Urinary bladder (tissue), 4 donors: ENCODE measurements at places on chromosomes 6 and 20. TPM values are rescaled to one million over a fixed set of nuclear protein-coding genes. Genes with fewer than 3 reads are reported as not detected.

WFDC5 gene
- 0.26 TPM for total RNA-seq

PTGIS gene
- total RNA-seq = 118 TPM

CCN5 gene
- total RNA-seq = not detected

VIP gene
- 6.3 TPM for total RNA-seq

SLC22A2 gene
- total RNA-seq = not detected

TGIF2 gene
- total RNA-seq = 18.6 TPM

THEMIS gene
- 0.26 TPM for total RNA-seq

LY6G6F gene
- total RNA-seq = not detected

TP53INP2 gene
- 5.8 TPM for total RNA-seq

GRCh38 chr6:111184827-111185532, 97.7 kb downstream of the SLC16A10 start:
- DNase-seq = no peak

DNA sequence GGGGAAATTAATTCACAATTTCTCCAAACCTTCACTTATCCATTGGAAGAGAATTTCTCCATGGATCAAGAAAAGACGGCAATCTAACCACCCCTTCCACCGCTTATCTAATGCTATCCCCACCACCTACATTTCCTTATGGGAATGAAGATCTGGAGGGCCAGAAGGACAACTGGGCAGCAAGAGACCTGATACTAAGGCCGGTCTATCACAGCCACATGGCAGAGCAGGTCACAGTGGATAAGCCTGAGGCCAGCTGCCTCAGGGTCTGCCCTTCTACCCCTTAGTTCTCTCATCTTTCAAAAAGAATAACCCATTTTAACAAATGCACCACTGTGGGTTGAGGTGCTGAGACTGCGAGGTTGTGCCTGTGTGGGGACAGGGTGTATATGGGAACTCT, 37.1 kb downstream of the MAN1A1 start:
- DNase-seq = no peak

DNA sequence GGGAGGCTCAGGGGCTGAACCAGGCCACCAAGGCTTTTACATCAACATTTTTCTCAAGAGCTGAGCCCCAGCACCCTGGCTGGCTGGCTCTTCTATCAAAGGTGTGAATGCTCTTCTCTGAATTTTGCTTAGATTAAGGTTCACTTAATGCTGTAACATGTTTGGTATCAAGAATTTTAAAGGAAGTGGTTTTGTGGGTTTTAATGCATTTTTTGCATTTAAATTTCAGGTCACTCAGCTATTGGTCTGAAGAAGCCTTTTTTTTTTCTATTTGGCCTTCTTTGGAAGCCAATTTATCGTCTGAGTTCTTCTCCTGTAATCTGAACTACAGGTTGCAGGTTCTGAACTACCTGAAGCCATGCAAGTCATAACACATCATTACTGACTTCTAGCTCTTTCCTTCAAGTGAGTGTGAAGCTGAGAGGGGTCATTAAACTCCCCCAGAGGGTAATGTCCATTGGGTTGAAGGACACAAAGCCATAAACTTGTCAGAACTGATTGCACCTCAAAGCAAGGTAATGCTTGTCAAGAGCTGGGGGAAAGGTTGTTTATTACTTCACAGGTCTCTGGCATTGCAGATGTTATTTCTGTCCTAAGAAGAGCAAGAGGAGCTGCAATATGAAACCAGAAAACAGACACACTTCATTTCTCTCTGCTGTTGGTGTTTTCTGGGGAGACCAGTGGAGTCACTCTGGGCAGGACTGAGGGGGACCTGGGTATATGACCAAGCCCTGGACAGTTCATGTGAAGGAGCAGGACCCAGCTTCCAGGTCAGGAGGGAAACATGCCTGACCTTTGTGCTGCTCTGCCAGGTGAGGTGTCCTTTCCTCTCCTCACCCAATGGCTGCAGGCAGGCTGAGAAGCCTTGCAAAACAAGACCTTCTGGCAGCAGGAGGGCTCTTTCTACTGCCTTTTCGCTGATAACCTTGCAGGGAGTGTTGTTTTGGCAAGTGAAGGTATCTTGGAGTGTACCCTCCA, 26.1 kb upstream of the NEDD9 start:
- no peak for DNase-seq

DNA sequence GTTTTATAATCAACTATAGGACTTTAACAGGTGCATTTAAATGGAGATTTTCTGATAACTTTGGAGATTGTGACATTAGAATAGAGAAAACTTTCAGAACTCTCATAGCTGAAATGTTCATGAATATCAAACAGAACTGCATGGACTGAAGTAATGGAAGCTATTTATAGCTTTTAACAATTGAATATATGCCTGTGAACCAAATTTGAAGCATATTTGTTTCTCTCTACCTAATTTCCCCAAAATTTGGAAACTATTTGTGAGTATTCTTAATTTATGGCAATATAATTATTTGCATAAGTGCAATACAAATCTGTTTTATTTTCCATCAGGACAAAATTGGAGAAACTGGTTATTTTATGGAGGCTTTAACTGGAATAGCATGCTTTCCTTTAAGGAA, 96.6 kb downstream of the PLG start:
- no peak for DNase-seq

- DNase-seq = no peak
Measured at GRCh38 chr6:123263981-123264380, 267.9 kb downstream of the CLVS2 start.

DNA sequence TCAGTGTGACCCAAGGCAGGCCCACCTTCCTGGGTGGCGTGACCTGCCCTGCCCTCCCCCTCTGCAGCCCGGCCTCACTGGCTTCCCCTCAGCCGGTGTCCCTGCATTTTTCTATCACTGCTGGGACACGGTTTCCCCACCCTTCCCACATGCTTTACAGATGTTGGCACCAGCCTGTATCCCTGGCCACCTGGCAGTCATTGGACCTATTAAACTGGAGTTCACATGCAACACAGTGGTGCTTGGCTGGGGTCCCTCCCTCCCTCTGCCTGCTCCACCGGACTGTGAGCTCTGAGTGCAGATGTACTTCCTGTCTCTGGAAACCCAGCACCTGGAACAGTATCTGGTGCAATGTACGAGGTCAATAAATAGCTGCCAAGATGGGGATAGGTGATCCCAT, 25.5 kb upstream of the STX16 start:
- DNase-seq = no peak

GRCh38 chr20:58878399-58878798, 25.9 kb downstream of the GNAS start:
- DNase-seq = no peak

GRCh38 chr20:38450412-38450975, 15.4 kb upstream of the SNHG17 start:
- no peak for DNase-seq

DNA sequence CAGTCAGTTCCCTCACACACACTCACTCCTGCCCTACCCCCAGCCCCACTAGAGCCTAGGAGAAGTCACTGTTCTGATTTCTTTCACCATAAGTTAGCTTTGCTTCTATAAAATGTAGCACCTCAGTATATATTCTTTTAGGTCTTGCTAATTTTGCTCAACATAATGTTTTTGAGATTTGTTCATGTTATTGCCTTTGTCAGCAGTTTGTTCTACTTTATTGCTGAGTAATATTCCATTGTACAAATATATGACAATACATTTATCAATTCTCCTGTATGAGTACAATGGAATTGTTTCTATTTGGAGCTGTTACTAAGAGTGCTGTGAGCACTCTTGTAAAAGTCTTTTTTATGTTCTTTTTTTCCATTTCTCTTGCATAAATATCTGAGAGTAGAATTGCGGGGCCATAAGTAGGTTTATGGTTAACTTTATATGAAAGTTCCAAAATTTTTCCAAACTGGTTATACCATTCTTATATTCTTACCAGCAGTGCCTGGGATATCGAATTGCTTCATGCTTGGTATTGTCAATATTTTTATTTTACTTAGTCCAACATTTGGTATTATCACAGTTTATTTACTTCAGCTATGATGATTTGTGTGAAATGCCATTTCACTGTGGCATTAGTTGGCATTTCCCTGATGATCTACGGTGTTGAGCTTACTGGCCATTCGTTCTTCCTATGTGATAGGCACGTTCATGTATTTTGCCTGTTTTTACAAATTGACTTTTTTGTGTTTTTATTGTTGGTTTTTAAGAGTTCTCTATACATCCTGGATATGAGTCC, 25.3 kb downstream of the EDN1 start:
- no peak for DNase-seq

DNA sequence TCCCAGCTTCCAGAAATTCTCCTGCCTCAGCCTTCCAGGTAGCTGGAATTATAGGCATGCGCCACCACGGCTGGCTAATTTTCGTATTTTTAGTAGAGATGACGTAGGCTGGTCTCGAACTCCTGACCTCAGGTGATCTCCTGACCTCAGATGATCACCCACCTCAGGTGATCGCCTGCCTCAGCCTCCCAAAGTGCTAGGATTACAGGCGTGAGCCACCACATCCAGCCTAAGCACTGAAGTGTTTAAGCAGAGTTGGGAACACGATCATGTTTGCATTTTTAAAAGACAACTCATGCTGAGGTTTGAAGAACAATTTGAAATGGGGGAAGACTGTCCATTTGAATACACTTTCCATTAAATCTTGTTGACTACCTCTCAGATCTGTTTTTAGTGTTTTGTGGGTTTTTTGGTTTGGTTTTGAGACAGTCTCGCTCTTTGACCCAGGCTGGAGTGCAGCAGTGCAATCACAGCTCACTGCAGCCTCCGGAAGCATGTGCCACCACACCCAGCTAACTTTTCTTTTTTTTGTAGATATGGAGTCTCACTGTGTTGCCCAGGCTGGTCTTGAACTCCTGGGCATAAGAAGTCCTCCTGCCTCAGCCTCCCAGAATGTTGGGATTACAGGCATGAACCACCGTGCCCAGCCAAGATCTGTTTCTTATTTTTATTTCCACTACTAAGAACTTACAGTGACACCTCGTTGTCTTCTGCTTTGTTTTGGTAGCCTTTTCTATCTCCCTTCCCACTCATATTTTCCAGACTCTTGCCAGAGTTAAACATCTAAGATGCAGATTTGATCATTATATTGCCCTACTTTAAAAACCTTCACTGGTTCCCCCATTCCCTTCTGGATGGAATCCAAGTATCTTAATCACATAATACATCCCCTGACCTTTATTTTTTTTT, 5.5 kb downstream of the CASP8AP2 start:
- DNase-seq = no peak

DNA sequence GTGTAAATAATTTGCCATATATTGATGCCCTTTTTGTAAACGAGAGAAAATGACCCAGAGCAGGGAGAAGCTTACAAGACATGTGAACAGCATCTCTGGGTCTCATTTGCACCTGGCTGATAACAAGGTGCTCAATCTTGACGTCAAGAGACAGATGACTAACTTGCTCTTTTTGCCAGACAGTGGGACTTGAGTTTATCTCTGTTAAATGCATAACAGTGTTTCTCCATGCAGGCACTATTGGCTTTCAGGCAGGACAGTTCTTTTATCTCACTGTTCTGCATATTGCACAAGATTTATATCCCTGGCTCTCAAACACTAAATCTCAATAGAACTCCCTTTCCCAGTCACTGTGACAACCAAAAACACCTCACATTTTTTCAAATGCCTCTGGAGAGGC, 56.4 kb downstream of the RFX6 start:
- DNase-seq = no peak

DNA sequence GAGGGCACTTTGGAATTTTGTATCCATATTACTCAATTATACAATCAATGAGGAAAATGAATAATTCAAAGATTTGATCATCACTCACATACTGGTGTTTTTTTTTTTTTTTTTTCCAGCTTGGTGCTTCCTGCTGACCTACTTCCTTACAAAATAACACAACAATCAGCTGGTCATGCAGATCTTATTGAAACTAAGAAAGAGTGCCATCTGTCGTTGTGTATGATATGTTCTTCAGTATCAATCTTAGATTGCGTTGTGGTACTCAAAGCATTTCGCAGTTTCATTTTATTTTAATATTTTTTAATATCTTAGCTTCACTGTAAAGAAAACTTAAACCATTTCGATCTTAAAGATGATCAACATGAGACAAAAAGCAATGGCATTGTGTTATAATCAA, 155.6 kb downstream of the OGFRL1 start:
- no peak for DNase-seq

- no peak for DNase-seq
Measured at GRCh38 chr20:25622450-25623224, 1.2 kb downstream of the NANP start.

DNA sequence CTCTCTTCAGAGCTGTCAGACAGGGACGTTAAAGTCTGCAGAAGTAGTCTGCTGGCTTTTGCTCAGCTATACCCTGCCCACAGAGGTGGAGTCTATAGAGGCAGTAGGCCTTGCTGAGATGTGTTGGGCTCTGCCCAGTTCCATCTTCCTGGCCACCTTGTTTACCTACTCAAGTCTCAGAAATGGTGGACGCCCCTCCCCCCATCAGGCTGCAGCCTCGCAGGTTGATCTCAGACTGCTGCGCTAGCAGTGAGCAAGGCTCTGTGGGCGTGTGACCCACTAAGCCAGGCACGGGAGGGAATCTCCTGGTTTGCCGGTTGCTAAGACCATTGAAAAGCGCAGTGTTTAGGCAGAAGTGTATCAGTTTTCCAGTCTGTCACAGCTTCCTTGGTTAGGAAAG, 305.0 kb downstream of the BCKDHB start:
- no peak for DNase-seq

DNA sequence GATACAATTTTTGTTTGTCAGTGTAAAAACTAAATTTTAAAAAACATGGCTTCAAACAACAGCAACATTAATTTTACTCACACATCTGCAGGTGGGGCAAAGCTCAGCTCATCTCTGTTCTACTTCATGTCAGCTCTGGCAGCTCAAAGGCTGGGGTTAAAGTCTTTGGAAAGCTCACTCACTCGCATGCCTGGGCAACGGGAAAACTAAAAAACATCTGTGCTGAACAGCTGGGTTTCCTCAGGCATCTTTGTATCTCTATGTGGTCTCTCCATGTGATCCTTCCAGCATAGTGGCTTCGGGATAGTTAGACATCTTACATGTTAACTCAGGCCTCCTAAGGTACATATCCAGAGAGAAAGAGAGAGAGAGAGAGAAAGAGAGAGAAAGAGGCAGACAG, 499.6 kb downstream of the RFPL4B start:
- no peak for DNase-seq

DNA sequence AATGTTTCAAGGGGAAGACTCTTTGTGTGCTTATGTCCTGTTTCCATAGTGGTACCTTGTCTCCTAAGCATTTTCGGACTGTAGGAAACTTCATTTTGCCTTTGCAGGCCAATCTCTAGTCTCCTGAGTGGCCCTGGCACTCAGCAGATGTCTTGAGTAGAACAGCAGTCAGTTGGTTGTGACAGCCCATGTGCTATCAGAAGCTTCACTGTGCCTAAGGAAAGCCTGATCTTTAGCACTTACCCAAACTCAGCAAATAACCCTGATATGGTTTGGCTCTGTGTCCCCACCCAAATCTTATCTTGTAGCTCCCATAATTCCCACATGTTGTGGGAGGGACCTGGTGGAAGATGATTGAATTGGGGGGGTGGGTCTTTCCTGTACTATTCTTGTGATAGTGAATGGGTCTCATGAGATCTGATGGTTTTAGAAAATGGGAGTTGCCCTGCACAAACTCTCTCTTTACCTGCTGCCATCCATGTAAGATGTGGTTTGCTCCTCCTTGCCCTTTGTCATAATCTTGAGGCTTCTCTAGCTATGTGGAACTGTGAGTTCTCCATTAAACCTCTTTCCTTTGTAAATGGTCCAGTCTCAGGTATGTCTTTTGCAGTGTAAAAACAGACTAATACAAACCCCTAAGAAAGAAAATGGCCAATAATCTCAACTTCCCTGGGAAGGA, 15.9 kb upstream of the SRPK1 start:
- DNase-seq = no peak
